ENCODE measurements at places on chromosomes 2 and 18.

GRCh38 chr2:42706836-42707235, 57.1 kb downstream of the OXER1 start:
- no peak for DNase-seq

DNA sequence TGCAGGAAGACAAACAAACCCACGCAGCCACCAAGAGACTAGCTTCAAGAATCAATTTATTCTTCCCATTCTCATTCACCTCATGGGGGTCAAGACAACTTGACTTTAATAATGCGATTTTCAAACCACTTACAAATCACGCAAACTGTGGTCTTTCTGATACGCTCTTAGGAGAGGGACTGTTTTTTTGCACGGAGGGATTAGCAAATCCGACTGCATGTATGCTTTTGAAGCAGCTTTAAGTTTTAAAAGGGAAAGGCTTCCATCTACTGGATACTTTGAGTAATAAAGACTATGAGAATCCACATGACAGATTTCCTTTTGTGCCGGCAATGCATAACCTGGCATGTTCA, 322.9 kb upstream of the KCNJ3 start:
- peak; percentile 73 for DNase-seq

GRCh38 chr2:110740747-110741349, 8.5 kb downstream of the ACOXL start:
- DNase-seq, result no peak

- no peak for DNase-seq
Measured at GRCh38 chr18:9108911-9109310, 6.4 kb downstream of the NDUFV2 start.

DNA sequence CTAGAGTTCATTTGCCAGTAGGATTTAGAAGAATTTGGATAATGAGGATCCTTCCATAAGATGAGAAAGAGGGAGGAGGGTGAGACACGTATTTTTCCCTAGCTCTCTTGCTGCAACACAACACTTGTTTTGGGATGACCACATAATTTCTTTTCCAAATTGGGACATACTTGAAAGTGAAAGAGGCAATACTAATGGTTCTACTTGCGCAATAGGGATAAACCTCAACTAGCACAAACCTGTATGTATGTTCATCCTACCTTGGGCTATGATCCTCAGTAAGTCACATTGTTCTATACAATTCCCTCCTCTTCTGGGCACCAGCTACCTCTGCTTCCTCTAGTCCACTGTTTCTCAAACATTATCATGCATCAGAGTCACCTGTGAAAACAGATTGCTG, 1208.8 kb upstream of the LRRTM1 start:
- DNase-seq, result no peak

GRCh38 chr2:1816414-1816911, 72.1 kb upstream of the PXDN start:
- peak; percentile 70 for DNase-seq

GRCh38 chr2:164752956-164753355, 88.7 kb downstream of the COBLL1 start:
- DNase-seq, result no peak

DNA sequence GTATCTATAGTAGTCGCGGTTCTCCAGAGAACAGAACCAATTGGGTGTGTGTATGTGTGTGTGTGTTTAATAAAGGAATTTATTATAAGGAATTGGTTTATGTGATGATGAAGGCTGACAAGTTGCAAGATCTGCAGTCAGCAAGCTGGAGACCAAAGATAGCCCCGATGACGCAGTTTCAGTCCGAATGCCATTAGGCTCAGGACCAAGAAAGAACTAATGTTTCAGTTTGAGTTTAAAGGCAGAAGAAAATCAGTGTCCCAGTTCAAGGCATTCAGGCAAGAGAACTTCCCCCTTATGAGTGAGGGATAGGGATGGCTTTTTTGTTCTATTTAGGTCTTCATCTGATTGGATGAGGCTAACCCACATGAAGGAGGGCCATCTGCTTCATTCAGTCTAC, 221.6 kb downstream of the HNMT start:
- peak; percentile 21 for DNase-seq

DNA sequence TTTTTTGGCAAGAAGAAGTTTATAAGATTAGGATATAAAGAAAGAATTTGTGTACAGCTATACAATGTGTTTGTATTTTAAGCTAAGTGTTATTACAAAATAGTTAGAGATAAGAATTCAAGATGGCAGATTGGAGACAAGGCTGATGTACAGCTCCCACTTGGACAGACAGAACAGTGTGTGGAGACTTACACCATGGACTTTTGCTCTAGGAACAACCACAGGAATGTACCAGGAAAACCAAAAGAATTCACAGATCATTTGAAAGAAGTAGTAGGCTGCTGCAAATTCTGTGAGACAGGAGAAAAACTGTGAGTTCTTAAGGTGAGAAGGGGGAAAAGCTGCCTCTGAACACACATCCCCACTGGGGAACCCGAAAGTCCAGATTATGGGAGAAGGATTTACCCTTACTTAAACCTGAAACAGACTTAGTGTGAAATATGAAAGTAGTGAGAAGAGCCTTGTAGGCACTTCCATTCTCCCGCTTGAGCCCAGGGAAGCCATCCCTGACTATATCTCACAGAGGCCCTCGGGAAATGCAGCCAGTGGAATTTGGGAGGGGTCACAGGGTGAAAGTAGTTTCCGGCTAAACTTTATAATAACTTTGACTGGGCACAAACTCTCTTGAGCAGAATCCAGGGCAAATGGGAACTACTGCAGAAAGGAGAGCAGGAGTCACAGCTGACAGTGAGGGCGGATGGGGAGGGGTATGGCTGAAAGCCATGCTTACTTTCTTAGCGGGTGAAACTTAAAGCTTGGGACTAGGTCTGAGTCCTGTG, 11.6 kb upstream of the RPRD1A start:
- DNase-seq, result peak; percentile 45

- no peak for DNase-seq
Measured at GRCh38 chr2:212893216-212893615, 258.2 kb downstream of the IKZF2 start.

GRCh38 chr2:48755473-48755872, at the start of gene LHCGR:
TSS of gene LHCGR (minus strand) at chr2:48755724. CDS start at chr2:48755671, 53 bp downstream.
- DNase-seq, result no peak

DNA sequence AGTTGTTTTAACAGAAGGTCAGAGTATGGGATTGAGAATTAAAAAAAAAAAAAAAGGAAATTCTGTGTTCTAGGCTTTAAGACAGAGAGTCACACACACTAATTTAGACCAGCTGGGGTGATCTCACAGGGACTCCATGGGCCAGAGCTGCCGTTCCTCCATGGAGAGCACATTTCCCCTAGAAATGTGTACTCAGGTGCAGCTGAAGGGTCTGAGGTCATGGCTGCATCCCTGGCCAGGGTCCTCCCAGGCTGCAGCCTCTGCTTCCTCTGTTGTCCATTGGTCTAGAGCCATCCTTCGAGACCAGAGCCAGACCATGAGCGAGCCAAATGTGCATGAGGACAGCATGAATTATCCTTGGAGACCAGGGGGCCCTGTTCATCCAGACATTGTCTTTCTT, 190.1 kb upstream of the TNP1 start:
- no peak for DNase-seq

GRCh38 chr2:54574107-54574859, 118.2 kb downstream of the SPTBN1 start:
- DNase-seq, result peak; percentile 80

DNA sequence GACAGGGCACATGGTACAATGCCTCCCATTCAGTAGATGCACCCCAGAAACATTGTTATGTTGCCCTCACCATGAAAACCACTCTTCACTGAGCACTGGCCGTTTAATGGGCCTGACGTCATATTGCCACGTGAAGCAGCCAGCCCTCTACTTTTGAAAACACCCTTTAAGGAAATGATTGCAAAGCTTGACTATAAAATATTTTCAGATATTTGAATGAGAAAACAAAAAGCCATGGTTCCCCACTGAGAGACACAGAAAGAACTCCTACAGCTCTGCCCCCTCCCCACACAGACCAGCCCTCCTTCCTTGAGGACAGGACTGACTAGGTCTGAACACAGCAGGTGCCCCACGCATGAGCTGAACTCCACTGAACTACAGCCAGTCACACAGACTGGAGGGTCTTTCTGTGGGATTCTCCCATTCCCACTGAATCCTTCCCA, 349.1 kb downstream of the ANAPC1 start:
- peak; percentile 57 for DNase-seq

DNA sequence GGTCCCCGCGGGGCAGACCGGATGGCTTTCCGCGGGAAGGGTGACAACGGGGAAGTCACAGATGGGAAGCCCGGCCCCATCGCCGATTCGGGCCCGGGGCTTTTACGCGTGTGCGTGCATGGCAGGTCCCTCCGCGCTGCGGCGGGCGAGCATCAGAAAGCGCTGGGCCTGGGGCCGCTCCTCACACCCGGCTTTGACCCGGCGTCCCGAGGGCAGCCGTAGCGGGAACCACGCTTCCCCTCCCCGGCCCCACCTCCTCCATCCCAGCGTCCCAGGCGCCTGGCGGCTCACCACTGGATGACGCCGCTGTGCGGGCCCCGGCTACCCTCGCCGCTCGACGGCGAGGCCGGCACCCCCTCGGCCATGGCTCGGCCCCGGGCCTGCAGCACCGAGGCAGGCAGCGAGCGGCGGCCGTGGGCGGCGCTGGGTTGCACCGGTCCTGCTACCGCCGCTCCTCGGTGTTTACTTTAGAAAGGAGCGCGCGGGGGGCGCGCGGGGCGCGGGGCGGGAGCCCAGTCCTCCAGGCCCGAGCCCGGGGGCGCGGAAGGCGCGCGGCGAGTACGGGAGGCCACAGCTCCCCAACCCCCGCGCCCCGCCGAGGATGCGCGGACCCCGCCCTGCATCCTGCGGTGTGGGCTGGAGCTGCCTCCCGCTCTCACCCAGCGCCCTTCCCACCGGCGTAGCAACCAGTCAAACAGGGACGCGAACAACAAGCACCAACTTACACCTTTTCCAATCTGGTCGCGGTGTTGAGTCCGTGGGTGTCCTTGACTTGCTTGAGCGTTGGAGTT, 806 bp downstream of the RFX8 start:
- peak; percentile 42 for DNase-seq

DNA sequence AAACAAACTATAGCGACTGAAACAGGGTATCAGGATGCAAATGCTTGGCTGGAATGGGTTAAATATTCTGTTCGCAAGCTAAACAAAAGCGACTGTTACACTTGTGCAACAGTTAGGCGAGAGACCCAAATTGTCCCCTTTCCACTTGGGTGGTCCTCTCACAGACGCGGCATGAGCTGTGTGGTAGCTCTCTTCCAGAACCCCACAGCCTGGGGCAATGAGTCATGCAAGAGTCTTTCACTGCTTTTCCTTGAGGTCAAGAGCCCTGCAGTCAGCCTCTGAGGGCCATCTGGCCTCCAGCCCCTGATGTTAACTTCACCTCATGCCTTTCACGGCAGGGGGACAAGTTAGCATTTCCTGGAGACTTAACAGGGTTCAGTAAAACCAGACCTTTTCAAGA, 25.7 kb downstream of the SULT1C4 start:
- no peak for DNase-seq

GRCh38 chr2:114688241-114688640, 245.8 kb downstream of the DPP10 start:
- DNase-seq, result no peak

DNA sequence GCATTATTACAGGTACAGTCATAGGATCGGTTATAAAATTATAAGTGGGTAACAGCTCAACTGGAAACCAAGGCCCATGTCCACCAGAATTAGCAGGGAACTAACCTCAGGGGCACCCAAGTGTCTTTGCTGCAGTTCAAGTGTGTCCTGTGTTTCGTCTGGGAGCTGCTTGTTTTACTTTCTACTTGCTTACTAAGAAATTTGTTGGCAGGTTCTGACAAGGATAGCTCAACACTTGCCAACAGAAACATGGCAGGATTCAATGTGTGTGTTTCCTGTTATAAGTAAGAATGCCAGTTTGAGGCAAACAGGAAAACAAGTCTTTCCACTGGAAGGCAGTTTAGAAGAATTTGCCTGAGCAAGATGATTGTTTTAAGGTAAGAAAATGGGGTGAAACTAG, 104.5 kb downstream of the EPHA4 start:
- peak; percentile 78 for DNase-seq

DNA sequence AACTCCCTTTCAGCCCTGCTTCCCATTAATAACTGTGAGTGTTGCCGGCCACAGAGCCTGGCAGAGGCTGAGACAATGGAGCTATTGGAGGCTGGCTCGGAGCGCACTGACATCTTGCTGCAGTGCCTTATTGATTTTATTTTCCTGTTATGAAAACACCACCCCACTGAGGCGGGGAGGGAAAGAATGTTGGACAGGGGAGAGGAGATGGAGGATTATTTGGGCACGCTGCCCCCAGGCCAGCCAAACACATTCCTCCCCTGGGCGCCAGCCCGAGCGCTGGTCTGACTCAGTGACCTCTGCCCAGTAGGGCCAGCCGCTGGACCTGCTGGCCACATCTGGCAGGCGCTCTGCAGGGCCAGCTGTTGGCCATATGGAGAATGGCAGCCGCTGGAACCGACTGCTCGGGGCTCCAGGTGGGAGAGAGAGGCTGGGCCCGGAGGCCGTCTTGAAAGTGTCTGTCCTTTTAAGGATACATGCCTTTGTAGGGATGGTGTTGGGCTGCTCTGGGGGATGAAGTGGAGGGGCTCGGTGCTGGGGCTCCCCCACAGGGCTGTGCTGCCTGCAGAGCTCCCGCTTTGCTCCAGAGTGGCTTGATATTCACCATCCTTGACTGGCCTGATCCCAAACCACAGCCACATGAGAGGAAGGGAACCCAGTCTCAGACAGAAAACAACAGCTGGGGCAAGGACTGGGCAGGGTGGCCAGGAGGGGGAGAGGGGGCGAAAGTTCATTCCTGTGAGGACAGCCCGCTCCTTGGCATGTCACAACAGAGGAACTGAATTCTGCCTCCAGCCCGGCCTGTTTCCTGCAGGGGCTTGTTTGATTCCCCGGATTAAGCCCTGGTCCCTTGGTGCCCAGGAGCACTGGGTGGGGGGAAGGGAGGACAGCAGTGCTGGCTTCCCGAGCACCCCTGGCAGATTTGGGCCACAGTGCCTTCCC, 179.0 kb downstream of the KLHL29 start:
- peak; percentile 75 for DNase-seq

DNA sequence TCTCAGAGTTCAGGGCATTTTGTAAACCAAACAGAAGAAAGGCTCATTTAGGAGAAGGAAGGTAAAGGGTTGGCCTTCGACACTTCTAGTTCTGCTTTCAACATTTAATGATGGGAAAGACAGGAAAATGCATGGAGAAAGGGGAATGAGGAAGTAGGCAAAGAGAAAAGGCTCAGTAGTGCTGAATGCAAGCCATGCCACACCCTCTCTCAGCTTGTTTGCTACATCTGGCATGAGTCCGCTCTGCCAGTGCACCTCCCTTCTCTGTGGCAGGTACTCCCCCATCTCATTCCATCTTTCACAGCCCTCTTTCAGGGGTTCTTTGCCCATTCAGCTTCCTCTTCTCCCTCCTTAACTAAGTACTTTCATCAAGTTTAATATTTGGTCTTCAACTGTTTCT, 120.9 kb upstream of the ITGB6 start:
- DNase-seq, result no peak

GRCh38 chr2:77521931-77522470, at the start of gene LRRTM4:
TSS of gene LRRTM4 (minus strand) at chr2:77522376.
- DNase-seq, result no peak

All from fibroblast of the aortic adventitia (primary cell).